ENCODE measurements at places on chromosomes 16 and 17.
A peak's percentile ranks its signal among the peaks of the same experiment; 100 is the strongest.

- no peak for DNase-seq
Observed at GRCh38 chr16:11597235-11598095, 10.7 kb upstream of the LITAF start.

- no peak for DNase-seq
Observed at GRCh38 chr17:64055183-64056142, 35.0 kb upstream of the ICAM2 start.

DNA sequence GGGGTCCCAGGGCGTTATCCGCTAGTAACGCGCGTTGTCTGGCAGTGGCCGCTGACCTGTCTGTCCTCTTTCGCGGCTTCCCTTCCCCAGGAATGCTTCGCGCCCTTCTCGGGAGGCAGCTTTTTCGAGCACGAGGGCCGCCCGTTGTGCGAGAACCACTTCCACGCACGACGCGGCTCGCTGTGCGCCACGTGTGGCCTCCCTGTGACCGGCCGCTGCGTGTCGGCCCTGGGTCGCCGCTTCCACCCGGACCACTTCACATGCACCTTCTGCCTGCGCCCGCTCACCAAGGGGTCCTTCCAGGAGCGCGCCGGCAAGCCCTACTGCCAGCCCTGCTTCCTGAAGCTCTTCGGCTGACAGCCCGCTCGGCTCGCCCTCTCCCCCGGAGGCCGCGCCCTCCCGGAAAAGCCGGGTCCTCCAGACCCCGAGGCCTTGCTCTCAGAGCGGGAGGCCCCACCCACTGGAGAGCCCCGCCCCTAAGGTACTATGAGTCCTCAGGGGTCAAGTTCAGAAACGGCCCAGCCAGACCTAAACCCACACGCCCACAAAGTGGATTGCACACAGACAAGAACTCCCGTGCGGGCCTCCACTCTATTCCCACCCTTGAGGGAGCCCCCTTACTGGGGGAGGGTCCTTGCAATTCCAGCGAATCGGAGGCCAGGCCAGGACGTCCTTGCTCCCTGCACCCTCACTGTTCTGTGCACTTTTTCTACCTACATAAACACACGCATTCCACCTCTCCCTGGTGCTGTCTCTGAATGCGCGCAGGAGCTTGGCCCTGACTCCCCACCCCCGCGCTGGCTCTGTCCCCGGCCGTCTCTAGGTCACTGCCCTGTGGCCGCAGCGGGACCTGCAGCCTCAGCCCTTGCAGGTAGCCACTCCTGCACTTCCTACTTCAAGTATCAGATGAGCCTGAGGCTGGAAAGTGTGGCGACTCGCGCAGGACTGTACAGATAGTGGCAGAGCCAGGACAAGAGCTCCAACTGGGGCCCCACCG lies 5.4 kb upstream of the SLC5A2 start:
- DNase-seq = no peak

GRCh38 chr16:86794216-86794864 lies 216.0 kb downstream of the FOXL1 start:
- no peak for DNase-seq

DNA sequence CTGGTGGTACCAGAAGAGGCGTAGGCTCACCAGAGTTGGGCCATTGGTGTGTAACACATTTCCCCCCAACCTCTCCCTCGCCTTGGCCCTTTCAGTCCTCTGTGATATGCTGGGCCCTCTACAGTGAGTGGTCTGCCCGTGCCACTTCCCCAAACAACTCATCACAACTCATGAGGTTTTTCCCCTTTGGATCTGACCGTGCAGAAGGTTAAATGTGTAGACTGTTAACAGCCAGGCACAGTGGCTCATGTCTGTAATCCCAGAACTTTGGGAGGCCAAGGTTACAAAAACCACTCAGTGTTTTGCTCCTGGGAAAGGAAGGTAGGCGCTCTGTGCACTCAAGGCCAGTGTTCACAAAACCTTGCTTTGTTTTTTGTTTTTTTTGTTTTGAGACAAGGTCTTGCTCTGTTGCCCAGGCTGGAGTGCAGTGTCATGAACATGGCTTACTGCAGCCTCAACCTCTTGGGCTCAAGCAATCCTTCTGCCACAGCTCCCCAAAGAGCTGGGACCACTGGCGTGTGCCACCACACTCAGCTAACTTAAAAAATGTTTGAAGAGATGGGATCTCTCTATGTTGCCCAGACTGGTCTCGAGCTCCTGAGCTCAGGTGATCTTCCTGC lies 11.3 kb upstream of the CYB5B start:
- no peak for DNase-seq

- no peak for DNase-seq
Observed at GRCh38 chr16:66512272-66513110, 37.4 kb downstream of the TK2 start.

GRCh38 chr17:74852237-74853047 lies 7.2 kb downstream of the GRIN2C start:
- DNase-seq = peak; percentile 20

DNA sequence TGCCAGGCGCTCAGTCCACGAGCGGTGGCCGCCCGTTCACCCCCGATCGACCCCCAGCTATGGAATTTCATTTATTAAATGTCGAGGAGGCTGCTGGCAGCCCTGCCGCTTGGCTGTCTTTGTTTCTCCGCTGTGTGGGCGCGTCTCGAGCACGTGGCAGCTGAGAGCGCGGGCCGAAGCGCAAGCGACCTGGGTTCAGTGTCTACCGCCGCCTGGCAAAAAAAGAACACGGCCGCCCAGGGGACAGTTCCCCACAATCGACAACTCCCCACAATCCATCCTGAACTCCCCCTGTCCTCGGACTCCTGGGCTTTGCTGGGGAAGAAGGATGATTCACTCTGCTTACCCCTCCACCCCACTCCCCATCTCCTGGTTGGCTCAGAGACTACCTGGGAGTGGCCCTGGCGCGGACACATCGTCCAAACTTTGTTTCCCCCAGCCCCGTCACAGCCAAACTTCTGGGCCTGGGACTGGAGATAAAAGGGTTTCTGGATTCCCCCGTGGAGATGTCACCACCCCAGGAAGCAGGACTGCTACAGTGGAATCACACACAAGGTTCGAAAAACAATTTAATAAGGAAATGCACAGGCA lies 1.7 kb upstream of the ANKRD13B start:
- DNase-seq = no peak

GRCh38 chr16:10093576-10093975 lies 88.7 kb downstream of the GRIN2A start:
- DNase-seq = no peak

DNA sequence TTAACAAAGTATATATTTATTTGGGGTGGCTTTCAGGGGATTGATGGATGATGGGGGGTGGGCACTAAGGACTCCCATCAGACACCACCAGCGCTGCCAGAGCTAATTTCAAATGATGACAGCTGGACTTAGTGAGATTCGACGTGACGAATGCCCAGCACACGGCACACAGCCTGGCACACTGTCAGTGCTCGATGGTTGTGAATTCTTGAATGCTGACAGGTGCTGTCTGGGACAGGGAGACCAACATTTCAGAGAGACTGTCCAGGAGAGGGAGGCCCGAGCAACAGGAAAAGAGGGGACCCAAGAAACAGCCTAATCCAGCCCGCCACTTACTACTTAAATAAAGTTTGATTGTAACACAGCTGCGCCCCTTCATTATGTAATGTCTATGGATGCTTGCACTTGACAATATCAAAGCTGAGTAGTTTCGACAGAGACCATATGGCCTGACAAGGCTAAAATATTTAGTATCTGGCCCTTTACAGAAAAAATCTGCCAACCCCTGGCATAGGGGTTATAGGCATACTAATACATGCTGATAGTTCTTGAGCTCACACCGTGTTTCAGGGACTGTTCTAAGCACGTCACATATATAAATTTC lies 6.2 kb upstream of the MPRIP start:
- DNase-seq = no peak

DNA sequence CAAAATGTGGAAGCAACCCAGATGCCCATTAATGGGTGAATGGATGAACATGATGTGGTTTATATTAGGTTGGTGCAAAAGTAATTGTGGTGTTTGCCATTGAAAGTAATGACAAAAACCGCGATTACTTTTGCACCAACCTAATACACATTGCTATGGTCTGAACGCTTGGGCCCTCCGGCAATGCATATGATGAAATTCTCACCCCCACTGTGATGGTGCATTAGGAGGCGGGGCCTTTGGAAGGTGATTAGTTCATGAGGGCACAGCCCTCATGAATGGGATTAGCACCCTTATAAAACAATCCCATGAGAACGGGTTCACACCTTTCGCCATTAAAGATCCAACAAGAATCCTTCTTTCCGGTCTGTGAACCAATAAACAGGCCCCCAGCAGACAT lies 25.3 kb upstream of the PRM1 start:
- DNase-seq = no peak

DNA sequence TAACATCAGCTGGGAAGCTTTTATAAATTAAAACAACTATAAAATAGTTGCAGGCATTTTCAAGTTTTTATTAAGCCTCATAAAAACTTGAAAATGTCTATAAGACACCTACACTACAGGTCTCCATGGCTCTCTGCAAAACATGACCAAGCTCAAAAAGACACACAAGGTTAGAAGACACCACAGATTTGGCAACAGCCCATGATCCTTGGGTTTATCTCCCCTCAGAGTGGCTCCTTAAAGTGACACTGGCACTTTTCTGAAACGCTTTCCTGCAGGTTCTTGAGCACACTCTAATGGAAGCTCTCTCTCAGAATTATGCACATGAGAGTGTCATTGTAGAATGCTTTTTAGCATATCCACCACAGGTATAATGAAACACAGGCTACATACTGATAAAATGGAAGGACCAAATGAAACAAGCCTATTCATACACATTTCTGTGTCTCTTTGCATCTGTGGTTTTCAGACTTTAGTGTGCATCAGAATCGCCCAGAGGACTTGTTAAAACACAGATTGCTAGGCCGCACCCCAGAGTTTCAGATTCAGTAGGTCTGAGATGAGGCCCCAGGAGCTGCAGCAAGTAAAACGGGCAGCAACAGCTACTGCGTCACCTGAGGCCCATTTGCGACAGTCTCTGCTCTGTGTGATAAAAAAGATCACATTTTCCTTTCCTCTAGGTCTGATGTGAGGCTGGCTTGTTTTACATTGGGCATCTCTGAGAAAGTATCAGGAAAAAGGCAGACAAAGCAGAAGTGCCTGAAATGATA lies 75.0 kb upstream of the WSB1 start:
- DNase-seq = no peak

GRCh38 chr17:50264263-50265113 lies 9.8 kb upstream of the TMEM92 start:
- no peak for DNase-seq

DNA sequence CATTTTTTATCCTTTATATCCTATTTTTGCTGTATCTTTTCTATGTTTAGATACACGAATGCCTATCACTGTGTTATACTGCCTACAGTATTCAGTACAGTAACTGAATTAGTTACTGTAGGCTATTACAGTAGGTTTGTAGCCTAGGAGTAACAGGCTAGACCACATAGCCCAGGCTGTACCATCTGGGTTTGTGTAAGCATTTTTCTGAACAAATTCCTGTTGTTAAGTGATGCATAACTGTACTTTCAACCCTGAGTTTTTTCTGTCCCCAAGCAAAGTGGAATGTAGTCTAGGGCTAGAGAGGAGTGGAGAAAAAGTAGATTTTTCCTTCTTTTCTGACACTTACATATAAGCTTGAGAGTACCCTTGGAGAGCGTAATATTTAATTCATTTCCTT lies 282.1 kb downstream of the HS3ST3B1 start:
- no peak for DNase-seq

DNA sequence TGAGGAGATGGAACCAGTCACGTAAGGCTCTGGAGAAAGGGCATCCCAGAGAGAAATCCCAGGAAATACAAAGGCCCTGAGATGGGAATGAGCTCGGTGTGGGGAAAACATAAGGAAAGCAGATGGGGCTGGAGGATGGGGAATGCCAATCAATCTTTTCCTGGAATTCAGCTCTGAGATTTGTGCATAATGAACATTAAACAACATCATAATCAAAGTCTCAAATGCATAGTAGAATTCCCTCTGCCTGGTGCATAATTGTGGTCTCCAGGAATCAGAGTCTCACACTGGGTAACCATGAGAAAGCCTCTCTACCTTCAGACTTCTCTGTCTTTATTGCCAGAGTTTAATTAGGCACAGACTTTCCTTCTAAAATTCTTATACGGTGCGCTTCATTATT lies 30.8 kb downstream of the OTOA start:
- no peak for DNase-seq

GRCh38 chr16:69077251-69077650 lies 28.2 kb upstream of the HAS3 start:
- DNase-seq = no peak

DNA sequence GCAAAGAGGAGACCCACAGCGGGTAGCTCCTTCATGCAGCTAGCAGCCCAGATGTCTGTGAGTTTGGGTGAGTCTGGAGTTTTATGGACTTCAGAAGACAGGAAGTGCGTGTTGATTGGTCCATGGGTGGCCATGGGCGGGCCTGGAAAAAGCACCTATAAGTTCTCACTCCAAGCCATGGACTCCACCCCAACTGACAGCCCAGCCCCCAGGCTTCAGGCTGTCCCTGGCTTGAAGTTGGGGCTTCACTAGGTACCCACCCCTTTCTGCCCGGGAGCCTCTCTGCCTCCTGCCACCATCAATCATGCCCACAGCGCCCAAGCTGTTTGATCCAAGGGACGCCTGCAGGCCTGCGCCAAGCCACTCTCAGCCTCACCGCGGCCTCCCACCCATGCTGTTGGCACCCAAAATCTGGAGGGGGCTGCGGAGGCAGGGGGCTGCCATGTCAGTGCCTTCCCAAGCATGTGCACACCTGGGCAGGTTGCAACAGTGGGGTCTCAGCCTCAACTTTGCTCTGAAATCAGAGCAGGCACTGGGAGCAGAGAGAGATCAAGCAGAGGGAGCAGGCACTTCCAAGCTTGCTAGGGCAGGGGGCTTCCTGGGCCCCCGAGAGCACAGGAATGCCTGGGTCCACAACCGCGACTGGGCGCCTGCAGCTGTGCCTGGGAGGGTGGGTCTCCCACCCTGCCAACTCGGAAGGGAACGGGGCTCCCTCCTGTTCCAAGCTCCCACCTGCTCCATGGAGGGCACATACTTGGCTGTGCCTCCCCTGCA lies 1503.7 kb downstream of the CDH11 start:
- DNase-seq = no peak

- no peak for DNase-seq
Observed at GRCh38 chr16:57764341-57765159, 29.0 kb downstream of the KATNB1 start.

GRCh38 chr16:72197545-72197944 lies 25.6 kb upstream of the PMFBP1 start:
- no peak for DNase-seq
